ENCODE measurements at places on chromosomes 12 and 14.
A peak's percentile ranks its signal among the peaks of the same experiment; 100 is the strongest.

DNA sequence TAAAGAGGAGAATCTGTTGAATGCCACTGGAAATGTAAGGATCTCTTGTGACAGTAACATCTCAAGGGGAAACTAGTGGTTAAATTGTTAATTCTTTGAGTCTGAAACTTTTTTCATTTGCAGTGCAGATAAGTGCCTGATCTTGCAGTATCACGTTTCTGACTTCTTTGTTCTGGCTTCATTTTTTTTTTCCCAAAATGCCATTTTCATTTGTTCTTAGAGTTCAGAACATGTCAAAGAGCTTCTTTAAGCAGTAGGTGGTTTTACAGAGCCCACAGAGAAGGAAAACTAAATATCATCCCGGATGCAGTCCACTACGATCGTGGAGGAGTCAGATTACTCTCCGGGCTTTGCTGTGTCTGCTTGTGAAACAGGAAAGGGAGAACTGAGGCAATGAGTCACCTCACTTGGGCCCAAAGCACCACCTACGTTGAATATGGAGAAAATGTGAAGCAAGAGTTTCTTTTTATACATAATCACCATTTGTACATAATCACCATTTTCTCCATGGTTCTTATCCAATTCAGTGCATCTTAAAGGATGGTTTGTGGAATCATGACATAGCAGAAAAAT, 43.9 kb downstream of the HMGA2 start:
- DNase-seq, result no peak

DNA sequence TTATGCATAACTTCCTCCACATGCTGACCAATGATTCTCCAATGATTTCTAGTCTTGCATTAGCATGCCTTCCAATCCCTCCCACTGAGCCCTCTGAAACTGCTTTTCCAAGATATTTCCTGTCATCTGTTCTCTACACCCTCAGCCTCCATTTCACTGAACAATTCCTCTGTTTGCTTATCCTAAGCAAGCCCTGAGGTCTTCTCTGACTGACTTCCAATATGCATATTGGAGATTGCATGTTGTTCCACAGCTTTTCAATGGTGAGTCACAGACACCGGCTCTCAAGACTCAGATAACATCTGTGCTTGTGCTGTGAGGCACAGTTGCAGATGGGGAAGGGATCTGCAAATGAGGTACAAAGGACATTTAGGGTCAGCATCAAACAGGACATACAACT, 141.0 kb downstream of the SLC16A7 start:
- no peak for DNase-seq

DNA sequence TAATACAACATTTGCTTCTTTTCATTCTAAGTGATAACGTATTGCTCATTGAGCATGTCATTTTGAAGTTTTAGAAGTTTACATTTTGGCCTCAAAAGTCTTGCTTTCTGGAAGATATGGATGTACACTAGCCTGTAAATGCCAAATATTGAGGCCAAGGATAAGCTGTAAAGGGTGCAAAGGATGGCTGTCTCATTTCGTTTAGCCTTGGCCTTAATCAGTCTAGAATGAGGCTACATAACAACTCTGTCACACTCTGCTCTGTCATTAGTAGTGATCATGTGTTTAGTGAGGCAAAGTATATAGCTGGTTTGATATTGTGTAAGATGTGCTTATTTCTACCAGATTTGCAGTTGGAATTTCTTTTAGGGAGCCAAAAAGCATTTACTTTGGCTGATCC, 344.5 kb downstream of the TMTC2 start:
- peak; percentile 95 for DNase-seq

GRCh38 chr14:85310491-85311272, 219.3 kb upstream of the FLRT2 start:
- DNase-seq, result no peak

DNA sequence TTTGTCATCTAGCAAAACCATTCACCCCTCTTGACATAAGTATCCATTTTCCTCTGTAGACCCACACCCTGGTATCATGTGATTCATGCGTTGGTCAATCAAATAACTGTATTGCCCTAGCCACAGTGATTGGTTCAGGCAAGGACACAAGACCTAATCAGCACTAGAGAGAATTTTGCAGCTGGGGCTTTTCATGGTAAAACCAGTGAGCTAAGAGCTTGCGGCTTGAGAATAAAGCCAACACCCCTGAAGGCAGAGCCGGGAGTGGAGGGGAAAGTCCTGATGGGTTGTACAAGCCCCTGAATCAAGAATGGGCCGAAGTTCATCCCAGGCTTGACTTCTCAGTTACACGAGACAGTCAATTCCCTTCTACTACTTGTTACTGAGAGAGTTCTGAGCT, 33.2 kb upstream of the LTBP2 start:
- DNase-seq, result no peak

Data from lung (tissue), 17 donors.